Type B pancreatic cell (in vitro differentiated cells): ENCODE measurements at places on chromosomes 5 and 9. TPM values are rescaled to one million over a fixed set of nuclear protein-coding genes. Genes with fewer than 3 reads are reported as not detected.

DNA sequence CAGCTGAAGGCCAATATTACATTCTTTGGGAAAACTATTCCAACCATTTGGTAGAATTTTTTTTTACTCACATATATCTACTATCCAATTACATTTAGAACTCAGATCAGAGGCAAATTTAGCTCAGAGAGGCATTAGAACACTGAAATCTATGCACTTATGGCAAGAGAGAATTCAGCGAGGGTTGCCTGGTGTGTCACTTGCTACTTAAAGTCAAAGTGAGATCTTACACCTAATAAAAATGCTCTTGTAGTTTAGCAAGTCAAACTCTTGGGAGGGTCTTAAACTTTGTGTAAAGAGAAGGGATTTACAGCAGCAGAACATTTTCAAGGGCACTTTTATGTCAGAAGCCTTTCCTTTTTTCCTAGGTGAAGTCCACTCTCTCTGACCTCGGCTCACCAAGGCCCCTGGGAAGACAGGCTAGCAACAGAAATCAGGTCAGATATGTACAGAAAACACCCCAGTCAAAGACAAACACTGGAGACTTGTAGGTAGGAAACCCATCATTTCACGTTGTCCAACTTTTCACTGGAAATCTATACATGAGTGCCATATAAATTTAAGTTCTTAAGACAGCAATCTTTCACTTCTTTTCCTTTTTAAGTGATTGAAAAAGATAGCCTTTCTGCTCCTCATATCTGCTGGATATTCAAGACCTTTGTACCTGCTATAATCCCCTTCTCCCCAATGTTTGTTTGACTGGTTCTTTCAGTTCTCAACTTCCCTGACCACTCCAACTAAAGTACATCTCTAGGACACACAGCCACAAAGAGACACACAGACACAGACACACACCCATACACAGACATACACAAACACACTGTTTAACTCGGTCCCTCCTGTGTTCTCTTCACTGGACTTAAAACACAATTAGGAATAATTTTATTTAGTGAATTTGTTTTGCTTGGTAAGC lies 635.8 kb downstream of the PDE4D start:
- no peak overlapping the region for H3K4me3 ChIP-seq
- no peaks in the 10 kb centered on the region for H3K27me3 ChIP-seq

GRCh38 chr5:59725392-59725767 lies 168.1 kb downstream of the PDE4D start:
- no peak overlapping the region for H3K27ac ChIP-seq
- no peak for DNase-seq
- H3K4me1 ChIP-seq: peaks cover 7% of the 10 kb centered on the region
- no peaks in the 10 kb centered on the region for H3K27me3 ChIP-seq
- H3K4me3 ChIP-seq: no peak overlapping the region
- no peaks in the 10 kb centered on the region for H3K36me3 ChIP-seq

GRCh38 chr5:86765778-86766502 lies 148.2 kb downstream of the COX7C start:
- no peaks in the 10 kb centered on the region for H3K4me1 ChIP-seq
- no peaks in the 10 kb centered on the region for H3K36me3 ChIP-seq
- H3K27ac ChIP-seq: no peak overlapping the region
- no peak for DNase-seq
- H3K4me3 ChIP-seq: no peak overlapping the region

The GRIA1 gene
- total RNA-seq: 0.86 and 18.0 TPM in 2 replicates

The TMEM174 gene
- not detected in 2 replicates for total RNA-seq

GRCh38 chr9:100466829-100467221 lies 6.1 kb upstream of the TMEFF1 start:
- H3K27ac ChIP-seq: no peak overlapping the region
- no peak overlapping the region for H3K4me3 ChIP-seq
- H3K36me3 ChIP-seq: no peaks in the 10 kb centered on the region
- H3K27me3 ChIP-seq: no peaks in the 10 kb centered on the region
- H3K4me1 ChIP-seq: peaks cover 10% of the 10 kb centered on the region
- no peak for DNase-seq

DNA sequence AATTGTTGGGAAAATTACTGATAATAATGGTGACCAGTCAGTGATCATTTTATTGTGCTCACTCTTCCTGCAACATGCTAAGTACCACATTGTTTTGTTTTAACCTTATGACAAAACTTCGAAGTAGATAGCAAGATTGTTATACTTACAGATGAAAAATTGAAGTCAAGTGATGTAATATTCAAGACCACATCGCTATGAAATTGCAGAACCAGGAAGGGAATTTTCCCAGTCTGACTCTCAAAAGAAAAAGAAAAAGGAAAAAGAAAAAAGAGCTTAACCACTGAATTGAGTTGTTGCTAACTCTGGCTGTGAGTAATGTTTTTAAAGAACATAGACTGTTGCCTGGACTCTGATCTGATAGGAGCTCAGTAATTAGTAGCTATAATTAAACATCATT lies 170.6 kb upstream of the HAPLN1 start:
- no peak overlapping the region for H3K27ac ChIP-seq
- H3K27me3 ChIP-seq: no peaks in the 10 kb centered on the region
- H3K4me3 ChIP-seq: no peak overlapping the region
- H3K4me1 ChIP-seq: no peaks in the 10 kb centered on the region

The SMIM27 gene
- total RNA-seq: 9.1 and 12.7 TPM in 2 replicates

DNA sequence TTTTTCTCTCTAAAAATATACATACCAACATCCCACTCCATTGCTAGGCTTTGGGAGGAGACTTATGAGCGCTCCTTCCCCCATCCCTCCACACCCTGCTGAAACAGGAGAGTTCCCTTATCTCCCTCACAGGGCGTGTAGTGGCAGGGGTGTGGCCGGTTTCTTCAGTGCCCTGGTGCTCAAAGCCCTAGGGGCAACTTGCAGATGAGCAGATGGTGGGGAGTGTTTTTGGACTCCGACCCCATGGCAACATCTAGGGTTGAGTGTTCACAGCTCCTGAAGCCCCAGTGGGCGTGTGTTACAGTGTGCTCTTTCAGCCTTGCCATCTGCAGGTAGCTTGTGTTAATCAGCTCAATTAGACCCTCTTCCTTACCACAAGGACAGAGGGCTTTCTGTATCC lies 409.5 kb downstream of the MAT2B start:
- no peaks in the 10 kb centered on the region for H3K27me3 ChIP-seq
- H3K4me3 ChIP-seq: no peak overlapping the region
- DNase-seq: no peak
- H3K4me1 ChIP-seq: peaks cover 19% of the 10 kb centered on the region
- no peaks in the 10 kb centered on the region for H3K36me3 ChIP-seq
- no peak overlapping the region for H3K27ac ChIP-seq

The SNAPC4 gene
- total RNA-seq: 14.4 and 15.7 TPM in 2 replicates

The AMBP gene
- total RNA-seq: 110 and 230 TPM in 2 replicates

- H3K27me3 ChIP-seq: no peaks in the 10 kb centered on the region
- no peak for DNase-seq
- H3K36me3 ChIP-seq: peaks cover 4% of the 10 kb centered on the region
- H3K4me3 ChIP-seq: no peak overlapping the region
- H3K4me1 ChIP-seq: peaks cover 17% of the 10 kb centered on the region
- peak overlapping the region; percentile 48 for H3K27ac ChIP-seq
Observed at GRCh38 chr9:87464110-87464991, 33.3 kb upstream of the DAPK1 start.

DNA sequence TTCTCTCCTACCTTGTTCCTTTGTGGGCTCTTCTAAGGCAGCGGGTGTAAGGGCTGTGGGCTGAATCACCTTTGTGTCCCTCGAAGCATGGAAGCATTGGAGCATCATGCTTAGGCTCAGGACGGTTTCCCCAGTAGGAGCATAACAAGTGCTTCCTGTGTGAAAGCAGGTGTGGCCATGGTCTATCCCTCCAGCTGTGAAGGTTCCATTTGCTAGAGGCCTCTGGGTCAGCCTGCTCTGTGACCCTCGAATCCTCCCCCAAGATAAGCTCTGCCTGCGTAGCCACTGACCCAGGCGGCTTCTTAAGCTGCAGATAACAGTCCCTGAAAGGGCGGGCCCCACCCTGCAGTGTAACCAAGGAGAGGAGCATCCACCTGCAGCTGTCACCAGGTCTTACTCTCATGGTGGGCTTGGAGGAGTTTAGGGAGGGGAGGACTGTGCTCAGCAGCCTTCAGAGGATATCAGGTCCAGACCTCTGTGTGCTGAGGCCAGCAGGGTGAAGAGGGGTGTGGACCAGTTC lies 8.4 kb upstream of the NDST1 start:
- H3K36me3 ChIP-seq: peaks cover 4% of the 10 kb centered on the region
- peaks cover 75% of the 10 kb centered on the region for H3K4me1 ChIP-seq
- H3K4me3 ChIP-seq: peak overlapping the region; percentile 37
- H3K27me3 ChIP-seq: no peaks in the 10 kb centered on the region

DNA sequence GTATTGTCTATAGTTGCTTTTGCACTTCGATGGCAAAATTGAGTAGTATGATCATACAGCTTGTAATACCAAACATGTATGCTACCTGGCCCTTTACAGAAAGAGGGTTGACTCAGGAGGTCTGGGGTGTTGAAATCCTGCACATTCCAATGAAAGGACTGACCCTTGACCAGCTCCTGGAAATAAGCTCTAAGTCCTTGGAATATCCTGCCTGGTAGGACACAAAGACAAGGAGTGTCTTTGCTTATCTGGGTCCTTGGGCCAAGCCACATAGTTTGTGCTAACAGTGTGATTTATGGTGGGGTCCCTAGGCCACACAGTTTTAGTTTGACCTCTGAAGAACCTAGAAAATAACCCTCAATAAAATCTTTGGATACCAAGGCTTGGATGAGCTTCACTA lies 89.3 kb upstream of the FTMT start:
- no peak for DNase-seq
- no peak overlapping the region for H3K4me3 ChIP-seq
- no peaks in the 10 kb centered on the region for H3K4me1 ChIP-seq
- H3K27ac ChIP-seq: no peak overlapping the region

The PROP1 gene
- total RNA-seq: not detected in 2 replicates

The OR1N1 gene
- not detected in 2 replicates for total RNA-seq

GRCh38 chr5:149552038-149552494 lies 827 bp upstream of the CSNK1A1 start:
- peak overlapping the region; percentile 98 for H3K4me3 ChIP-seq
- DNase-seq: no peak
- H3K4me1 ChIP-seq: peaks cover 21% of the 10 kb centered on the region
- H3K27ac ChIP-seq: peak overlapping the region; percentile 93

The MYMK gene
- total RNA-seq: not detected in 2 replicates

The SCGB3A2 gene
- 1.4 TPM in 1 of 2 replicates, not detected in the other for total RNA-seq

- H3K36me3 ChIP-seq: peaks cover 9% of the 10 kb centered on the region
Observed at GRCh38 chr9:134842321-134842720, 38.3 kb upstream of the FCN2 start.

The ATOX1 gene
- 81.0 and 110 TPM in 2 replicates for total RNA-seq

The TRIM14 gene
- 9.9 and 18.8 TPM in 2 replicates for total RNA-seq

DNA sequence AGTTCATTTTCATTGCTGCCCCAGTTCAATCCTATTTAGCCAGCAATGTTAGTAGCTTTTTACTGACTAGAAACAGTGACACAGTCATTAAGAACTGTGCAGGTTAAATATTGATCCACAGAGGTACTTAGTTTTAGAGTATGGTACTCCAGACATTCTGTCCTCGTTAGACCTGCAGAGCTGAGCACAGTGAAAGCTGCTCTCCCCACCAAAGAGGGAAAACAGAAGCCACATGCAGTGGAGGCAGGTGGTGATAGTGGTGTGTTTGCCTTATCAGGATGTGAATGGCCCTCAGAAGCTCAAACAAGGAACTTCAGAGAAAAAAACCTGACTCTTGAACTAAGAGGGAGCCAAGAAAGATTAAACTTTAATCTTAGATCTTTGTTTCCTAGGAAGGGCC lies 75.5 kb downstream of the UNC13B start:
- H3K4me1 ChIP-seq: no peaks in the 10 kb centered on the region
- H3K27me3 ChIP-seq: no peaks in the 10 kb centered on the region
- H3K4me3 ChIP-seq: peak overlapping the region; percentile 61
- peaks cover 12% of the 10 kb centered on the region for H3K36me3 ChIP-seq
- DNase-seq: no peak
- peak overlapping the region; percentile 23 for H3K27ac ChIP-seq

DNA sequence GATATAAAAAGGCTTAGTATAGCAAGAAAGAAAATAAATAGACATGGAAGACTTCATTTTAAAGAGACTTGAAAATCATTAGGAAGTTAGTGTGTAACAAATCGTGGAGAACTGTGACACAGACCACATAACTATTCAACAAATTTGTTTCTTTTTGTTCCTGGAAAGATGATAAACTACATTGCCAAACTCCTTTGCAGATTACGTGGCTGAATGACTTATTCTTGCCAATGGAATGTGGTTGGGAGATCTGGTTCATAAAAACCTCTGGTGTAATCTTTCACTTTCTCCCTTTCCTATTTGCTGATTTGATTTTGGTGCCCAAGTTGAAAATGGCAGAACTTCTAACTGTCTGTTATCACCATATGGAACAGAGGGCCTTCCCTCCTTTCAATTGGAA lies 328.9 kb upstream of the MEF2C start:
- no peak for DNase-seq
- H3K27ac ChIP-seq: no peak overlapping the region
- H3K4me1 ChIP-seq: peaks cover 8% of the 10 kb centered on the region
- H3K27me3 ChIP-seq: no peaks in the 10 kb centered on the region
- no peak overlapping the region for H3K4me3 ChIP-seq

- no peak overlapping the region for H3K4me3 ChIP-seq
- H3K27ac ChIP-seq: no peak overlapping the region
- no peak for DNase-seq
- H3K4me1 ChIP-seq: peaks cover 32% of the 10 kb centered on the region
Observed at GRCh38 chr5:15598294-15598902, 98.4 kb downstream of the FBXL7 start.

- H3K4me1 ChIP-seq: peaks cover 30% of the 10 kb centered on the region
- no peaks in the 10 kb centered on the region for H3K27me3 ChIP-seq
- no peak overlapping the region for H3K27ac ChIP-seq
- DNase-seq: no peak
- no peaks in the 10 kb centered on the region for H3K36me3 ChIP-seq
Observed at GRCh38 chr5:1108865-1109174, 3.0 kb downstream of the SLC12A7 start.

DNA sequence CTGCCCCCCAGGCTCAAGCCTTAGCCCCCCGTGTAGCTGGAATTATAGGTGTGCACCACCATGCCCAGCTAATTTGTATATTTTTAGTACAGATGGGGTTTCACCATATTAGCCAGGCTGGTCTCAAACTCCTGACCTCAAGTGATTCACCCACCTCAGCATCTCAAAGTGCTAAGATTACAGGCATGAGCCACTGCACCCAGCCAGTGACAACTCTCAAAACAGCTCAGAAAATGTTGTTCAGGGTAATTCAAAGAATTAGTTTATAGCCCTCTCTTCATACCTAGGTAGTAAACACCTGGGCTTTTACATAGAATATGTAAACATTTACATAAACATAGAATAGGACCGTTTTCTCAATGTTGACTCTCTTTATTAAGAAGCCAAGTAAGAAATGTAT lies 168.7 kb downstream of the ENC1 start:
- H3K4me3 ChIP-seq: no peak overlapping the region
- H3K27ac ChIP-seq: no peak overlapping the region
- no peak for DNase-seq
- H3K27me3 ChIP-seq: no peaks in the 10 kb centered on the region
- peaks cover 4% of the 10 kb centered on the region for H3K36me3 ChIP-seq

The GFPT2 gene
- 1.1 and 17.6 TPM in 2 replicates for total RNA-seq
